NCI-H1930 (cell line): ENCODE measurements at places on chromosomes 2 and 18.

GRCh38 chr18:66582211-66582610 lies 21.7 kb downstream of the CDH19 start:
- no peak for DNase-seq

- DNase-seq = no peak
These were observed 10.3 kb upstream of the TMEM37 start for GRCh38 chr2:119421304-119421703.

- DNase-seq = no peak
These were observed 138.7 kb upstream of the AQP4 start for GRCh38 chr18:27004056-27004829.

DNA sequence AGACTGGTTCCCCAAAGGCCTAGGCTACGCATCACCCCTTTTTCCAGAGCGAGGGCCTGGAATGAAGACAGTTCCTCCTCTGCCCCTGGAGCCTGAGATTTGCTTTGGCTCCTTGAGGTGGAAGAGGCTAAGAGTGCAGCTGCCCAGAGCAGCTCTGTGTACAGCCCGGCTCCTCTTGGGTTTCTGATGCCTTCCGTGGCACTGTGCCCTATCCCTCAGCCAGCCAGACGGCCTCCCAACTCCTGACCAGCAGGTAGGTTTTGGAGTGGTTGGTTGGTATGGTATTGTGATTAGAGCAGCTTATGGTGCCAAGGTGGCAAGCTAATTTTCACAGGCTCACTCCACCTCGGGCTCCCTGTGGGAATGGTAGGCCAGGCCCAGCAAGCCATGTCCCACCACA lies 112.2 kb downstream of the TANC1 start:
- DNase-seq = no peak

- no peak for DNase-seq
These were observed 90.5 kb downstream of the LAMA3 start for GRCh38 chr18:23779696-23780303.

GRCh38 chr2:241489088-241489487 lies 19.3 kb downstream of the STK25 start:
- no peak for DNase-seq

- no peak for DNase-seq
These were observed 243.1 kb upstream of the SMAD7 start for GRCh38 chr18:49193897-49194296.

DNA sequence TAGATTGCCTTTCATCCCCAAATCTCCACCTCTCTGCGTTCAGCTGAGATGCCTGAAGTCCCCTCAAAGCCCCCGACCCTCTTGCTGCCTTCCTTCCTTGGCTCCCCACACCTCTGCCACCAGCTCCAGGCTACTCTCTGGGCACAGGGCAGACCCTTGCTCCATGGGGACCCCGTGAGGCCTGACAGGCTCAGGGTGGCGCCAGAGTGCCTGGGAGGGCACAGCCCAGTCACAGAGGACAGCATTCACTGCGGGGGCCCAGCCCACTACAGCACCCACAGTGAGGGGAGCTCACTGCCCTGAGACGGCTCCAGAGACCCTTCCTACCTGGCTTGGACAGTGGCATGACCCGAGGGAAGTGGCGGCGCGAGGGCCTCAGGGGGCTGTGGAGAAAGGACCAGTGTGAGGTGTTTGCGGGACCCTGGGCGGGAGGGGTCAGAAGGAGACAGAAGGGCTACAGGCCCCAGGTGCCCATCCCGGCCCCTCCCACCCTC lies 51.0 kb downstream of the AQP12A start:
- no peak for DNase-seq

DNA sequence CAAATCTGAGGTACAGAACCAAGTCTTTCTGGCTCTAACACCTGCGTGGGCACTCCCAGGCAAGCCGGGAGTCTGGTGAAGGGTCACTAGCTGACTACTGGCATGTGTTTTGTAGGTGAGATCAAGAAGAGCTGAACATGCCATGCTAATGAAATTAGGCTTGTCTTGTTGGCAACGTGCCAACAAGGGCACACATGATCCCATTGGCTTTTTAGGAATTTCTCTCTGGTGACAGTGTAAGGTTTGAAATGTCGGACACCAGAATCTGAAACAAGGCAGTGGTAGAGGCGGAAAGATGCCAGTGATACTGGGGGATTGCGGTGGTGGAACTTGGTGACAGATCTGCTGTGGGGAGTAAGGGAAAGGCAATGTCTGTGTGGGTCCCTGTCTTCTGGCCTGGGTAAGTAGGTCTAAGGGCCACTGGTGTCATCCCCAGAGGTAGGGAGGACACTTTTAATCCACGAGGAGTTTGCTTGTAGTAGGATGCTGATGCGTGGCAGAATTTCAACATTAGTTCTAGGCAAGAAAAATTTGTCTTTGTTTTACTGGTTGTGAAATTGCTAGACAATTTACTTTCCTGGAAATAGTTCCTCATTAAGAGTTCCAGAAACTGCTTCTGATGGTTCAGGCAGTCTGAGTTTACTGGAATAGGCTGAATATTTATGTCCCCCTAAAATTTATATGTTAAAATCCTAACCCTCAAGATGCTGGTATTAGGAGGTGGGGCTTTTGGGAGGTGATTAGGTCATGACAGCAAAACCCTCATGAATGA lies 52.6 kb upstream of the ACMSD start:
- no peak for DNase-seq

- DNase-seq = no peak
These were observed 35.8 kb upstream of the ASPRV1 start for GRCh38 chr2:69997015-69997830.

GRCh38 chr18:58776084-58776483 lies 88.6 kb upstream of the ZNF532 start:
- DNase-seq = no peak

DNA sequence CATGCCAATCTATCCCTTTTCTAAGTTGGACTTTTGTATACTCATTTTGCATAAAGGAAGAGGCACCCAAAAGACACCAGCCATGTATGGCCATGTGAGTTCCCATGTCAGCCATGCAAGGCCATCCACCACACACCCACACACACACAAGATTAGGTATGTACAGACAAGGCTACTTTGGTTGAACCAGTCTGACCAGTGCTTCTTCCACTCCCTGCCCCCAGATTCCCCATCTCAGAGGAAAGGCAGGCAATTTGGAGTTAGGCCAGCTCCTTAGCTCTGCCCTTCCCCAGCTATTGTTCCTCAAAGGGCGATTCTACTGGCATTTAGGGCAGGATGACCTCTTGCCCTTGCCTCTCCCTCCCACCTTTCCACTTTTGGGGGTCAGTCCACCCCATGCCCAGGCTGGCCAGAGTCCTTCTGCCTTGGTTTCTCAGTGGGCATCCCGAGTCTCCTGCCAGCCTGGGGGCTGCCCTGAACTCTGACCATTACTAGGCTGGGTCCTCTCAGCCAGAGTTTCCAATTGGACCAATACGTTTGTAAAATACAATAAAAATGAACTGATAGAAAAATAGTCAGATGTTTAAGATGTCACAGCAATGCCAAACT lies 101.1 kb downstream of the ZBTB7C start:
- no peak for DNase-seq

DNA sequence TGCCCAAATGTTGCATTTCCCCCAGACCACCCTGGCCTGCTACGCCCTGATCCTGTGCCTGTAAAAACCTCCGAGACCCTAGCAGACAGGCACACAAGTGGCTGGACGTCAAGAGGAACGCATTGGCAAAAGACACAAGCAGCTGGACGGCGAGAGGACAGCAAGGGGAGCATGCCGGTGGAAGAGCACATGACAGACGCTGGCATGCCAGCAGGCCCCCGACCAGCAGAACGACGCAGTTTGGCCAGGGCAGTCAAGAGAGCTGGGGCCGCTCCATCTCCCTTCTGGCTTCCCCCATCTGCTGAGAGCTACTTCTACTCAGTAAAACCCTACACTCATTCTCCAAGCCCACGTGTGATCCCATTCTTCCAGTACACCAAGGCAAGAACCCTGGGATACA lies 42.1 kb downstream of the SAP130 start:
- DNase-seq = no peak

DNA sequence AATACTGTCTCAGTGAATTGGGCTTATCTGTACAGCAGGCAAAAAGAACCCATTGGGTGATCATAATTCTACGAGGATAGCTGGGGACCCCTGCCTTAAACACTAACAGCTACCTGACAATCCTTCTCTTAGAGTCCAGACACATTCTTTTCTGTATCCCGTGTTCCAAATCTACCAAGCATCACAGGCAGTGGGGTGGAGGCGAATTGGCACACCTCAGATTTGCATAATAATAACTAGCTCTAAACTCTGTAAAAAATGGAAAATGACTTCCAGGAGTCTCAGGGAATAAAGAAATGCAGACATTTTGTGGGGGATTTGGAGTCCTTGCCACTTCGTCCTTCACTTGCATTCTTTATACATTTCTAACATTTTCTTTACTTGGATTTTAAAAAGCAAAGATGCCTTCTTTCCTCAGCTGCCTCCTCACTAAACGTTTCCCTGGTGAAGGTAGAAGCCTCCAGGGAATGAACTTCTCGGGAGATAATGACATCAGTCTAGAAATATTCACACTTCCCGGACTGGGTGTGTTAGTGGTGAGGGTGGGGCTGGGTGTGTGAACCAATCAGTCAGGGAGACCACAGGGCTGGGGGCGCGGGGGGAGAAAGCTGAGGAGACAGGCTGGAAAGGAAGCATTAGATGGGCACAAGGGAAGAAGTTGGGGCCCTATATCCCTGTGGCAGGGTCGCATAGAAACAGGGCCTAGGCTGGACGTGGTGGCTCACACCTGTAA lies 59.1 kb upstream of the BOD1L2 start:
- no peak for DNase-seq

DNA sequence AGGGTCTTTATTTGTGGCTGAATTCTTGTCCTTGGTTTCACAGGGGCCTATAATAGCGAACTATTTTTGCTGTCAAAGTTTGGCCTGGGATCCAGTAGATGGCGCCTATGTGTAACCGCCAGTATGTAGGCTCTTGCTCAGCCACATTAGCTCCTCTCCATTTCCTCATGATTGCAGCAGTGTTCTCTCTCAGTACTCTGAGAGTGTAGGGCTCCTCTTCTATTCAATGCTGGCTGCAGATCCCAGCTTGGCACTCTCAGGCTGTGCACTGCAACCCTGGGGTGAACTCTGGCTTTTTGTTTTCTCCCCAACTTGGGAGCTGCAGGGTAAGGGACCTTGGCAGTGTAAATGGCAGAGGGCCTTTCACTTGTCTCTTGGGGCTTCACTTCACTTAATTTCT lies 344.6 kb upstream of the CHAC2 start:
- DNase-seq = no peak
